Activated naive CD4-positive, alpha-beta T cell (primary cell): ENCODE measurements at places on chromosomes 1 and 21.

GRCh38 chr21:36887963-36888362 lies 78.5 kb downstream of the HLCS start:
- DNase-seq: no peak

GRCh38 chr1:23657659-23658275 lies 33.8 kb upstream of the RPL11 start:
- DNase-seq: no peak

GRCh38 chr1:22747021-22747734 lies 36.5 kb downstream of the EPHB2 start:
- DNase-seq: no peak

DNA sequence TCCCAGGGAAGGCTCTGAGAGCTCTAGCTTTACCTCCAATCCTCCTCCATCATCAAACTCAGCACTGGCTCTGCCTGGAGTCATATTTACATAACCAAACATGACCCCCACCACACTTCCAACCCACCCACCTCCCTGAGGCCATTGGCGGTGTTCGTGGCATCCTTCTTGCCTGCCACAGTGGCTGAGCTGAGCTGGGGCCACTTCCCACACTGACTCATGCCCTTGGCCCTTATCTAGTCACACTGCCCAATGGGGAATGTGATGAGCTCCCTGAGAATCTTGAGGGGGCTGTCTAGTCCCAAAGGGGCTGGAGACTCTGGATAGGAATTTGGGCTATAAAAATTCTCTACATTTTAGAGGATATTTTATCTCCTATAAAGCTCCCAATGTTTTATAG lies 230.9 kb upstream of the IRF2BP2 start:
- no peak for DNase-seq

- no peak for DNase-seq
Measured at GRCh38 chr1:57590978-57591377, 167.1 kb upstream of the DAB1 start.

- no peak for DNase-seq
Measured at GRCh38 chr1:192316942-192317450, at the start of gene RGS21. Gene RGS21, plus strand, starts transcription at chr1:192316992. Its CDS starts 26,045 bp downstream, at chr1:192343037.

GRCh38 chr1:12344596-12345349 lies 114.9 kb downstream of the VPS13D start:
- no peak for DNase-seq

- no peak for DNase-seq
Measured at GRCh38 chr1:248755517-248755916, at the start of gene LYPD8. Gene LYPD8, minus strand, starts transcription at chr1:248755759. Its CDS starts 4,678 bp downstream, at chr1:248751081.

DNA sequence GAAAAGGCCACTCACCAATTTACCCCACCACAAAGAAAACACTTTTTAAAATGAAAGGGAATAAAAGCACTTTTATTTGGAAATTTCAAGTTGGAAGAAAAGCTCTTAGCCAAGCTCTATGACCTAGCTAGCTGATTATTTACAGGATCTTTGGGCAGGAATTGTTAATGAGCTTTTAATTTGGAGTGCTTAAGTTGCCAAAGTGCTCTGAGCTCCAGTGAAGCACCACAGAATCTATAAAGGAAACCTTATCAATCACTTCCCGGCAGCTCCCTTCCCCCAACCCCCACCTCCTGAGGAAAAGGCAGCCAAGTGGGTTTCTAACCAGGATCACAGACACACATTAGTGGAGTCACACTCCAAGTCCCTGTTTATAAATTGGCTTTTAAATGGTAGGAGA lies 1.5 kb downstream of the ERI3 start:
- no peak for DNase-seq

- no peak for DNase-seq
Measured at GRCh38 chr1:115323366-115324004, 14.6 kb downstream of the NGF start.

GRCh38 chr1:205075642-205076155 lies 8.6 kb downstream of the TMEM81 start:
- no peak for DNase-seq

DNA sequence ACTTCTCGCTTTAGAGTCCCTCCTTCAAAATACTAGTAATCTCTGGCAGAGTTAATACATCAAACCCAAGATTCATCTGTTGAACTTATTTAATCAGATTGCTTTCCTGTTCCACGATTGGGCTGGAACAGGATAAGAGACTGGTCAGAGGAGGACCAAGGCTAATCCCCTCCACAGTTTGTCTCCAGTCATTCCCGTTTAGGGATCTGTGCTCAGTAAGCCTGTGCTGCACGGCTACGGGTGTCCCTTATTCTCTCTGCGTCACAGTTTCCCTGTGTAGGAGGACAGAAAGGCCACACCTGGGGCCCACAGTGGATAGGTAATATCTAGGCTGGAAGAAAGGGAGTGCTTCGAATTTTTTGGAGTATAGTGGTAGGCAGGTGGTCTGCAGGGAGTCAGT lies 16.5 kb upstream of the NUAK2 start:
- no peak for DNase-seq

DNA sequence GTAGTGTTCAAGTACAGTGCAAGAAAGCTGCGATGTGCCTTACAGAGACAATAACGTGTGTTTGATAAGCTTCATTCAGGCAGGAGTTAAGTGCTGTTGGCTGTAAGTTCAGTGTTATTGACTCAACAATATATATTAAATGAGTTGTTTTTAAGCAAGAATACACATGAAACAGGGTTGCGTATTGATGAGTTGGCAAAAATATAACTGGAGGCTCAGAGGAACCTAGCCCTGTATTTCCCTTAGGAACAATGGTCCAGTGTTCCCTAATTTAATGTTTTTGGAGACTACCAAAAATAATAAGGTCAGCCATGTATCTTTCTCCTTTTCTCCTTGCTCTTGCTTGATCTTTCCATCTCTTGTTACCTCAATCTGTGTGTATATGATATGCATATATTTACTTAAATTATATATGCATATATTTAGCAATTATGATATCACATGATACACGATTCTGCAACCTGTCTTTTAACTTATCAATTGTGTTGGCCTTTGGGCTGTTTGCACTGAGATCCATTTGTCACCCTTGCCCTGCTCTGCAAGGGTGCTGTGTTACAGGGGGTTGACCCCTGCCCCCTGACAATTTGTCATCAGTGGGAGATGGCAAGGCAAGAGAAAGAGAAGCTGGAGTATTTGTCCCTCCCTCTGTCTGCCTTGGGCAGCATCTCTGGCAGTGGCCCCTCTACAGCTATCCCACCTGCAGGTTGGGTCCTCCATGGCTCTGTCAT lies 109.7 kb downstream of the FGGY start:
- no peak for DNase-seq

DNA sequence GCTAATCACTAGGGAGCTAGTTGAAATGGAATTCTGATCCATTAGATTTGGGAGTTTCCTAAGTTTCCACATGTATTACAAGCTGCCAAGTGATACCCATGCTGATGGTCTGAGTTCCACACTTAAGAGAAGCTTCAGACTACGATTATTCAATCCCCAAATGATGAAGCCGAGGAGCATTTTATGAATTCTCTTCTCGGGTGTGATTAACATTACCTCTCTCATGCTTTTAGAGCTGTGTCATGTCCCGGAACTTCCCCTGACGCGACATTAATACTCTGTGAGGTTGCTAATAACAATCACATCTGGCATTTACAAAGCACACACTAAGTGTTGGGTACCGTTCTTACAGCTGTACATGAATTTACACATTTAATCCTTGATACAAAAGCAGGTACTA lies 63.0 kb downstream of the KCNJ15 start:
- DNase-seq: no peak

DNA sequence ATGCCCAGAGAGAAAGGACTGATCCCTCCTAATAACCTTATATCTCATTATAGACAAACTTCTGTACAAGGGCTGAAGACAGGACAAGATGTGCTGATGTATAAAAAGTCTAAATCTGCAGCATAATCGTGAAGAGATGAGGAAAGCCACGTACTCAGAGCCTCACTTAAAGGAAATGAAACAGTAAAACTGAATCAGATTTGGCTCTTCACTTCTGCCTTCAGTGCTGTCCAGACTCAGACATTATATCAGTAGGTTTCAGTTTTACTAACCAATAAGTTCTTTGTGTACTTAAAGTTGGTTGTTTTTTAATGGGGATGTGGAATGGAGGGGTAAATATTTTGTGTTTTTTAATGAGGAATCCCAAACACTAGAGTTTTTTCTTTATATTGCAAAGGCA lies 45.3 kb upstream of the RGS1 start:
- no peak for DNase-seq

DNA sequence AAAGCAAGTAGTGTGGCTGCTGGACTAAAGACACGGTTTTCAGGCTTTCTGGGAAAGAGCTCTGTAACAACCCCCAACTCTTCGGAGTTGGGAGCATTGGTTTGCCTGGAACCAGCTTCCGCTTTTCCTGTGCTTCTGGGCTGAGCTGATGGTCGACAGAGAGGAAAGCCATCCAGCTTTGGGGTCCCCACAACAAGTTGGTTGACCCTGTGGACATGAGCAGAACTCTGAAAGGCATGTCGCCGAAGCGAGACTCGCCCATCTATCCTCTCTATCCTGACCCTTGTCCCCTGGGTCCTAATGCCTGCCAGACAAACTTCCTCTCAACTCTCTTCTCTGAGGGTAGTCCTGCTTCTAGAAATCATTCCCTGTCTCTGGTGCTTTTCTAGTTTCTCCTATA lies 31.9 kb upstream of the FCGR2A start:
- no peak for DNase-seq

GRCh38 chr1:187837787-187838186 lies 1009.0 kb downstream of the PLA2G4A start:
- DNase-seq: no peak

DNA sequence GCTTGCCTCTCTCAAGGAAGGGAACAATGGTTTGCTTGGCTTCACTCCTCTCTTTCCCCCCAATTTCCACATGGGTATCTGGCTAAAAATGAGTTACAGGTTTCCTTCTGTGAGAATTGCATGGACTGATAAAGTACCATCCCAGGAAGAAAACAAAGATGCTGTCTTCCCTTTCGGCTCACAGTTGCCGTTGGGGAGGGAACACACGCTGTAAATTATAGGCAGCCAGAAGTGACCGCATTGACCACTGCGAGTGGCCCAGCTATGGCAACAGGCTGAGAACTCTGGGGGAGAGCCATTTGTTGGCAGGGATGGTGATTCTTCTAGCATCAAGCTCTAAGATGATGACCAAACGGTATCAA lies 2.9 kb downstream of the RUNX1 start:
- DNase-seq: no peak

DNA sequence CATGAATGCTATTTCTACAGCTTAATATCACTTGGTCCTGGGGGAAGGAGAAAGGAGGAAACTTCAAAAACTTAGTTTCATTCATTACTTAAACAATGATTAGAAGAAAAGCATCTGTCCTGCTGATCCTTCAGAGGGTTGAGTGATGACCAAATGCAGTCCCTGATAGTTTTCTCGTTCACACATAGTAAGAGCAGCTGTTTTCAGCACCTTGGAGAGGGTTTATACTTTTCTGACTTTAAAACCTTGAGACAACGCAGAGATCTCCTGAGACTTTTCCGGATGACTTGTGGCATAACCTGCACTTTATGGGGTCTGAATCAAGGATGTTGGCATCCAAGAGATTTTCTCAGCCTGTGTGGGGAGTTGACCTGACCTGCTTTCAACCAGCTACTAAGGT lies 94.0 kb upstream of the KCND3 start:
- no peak for DNase-seq

DNA sequence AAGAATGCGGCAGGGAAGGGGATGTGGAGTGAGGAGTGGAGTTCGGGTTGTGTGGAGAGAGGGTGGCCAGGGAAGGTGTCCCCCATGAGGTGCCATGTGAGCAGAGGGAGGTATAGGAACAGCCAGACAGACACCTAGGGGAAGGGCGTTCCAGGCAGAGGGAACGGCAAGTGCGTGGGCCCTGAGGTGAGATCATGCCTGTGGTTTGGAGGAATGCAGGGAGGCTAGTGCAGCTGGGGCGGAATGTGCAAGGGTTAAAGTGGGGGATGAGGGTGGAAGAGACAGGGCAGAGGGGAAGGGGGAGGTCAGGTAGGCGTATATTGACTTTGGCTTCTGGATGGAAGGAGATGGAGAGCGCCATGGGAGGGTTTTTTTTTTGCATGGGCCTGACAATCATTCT lies 31.6 kb upstream of the PADI6 start:
- no peak for DNase-seq

- DNase-seq: no peak
Measured at GRCh38 chr21:23585419-23585818, 2021.9 kb downstream of the MRPL39 start.

GRCh38 chr1:201718346-201719202 lies 110.4 kb upstream of the IPO9 start:
- DNase-seq: no peak

- DNase-seq: no peak
Measured at GRCh38 chr1:16724718-16725438, 15.4 kb upstream of the RNU1-4 start.

GRCh38 chr1:48619539-48619938 lies 147.5 kb upstream of the SPATA6 start:
- DNase-seq: no peak

DNA sequence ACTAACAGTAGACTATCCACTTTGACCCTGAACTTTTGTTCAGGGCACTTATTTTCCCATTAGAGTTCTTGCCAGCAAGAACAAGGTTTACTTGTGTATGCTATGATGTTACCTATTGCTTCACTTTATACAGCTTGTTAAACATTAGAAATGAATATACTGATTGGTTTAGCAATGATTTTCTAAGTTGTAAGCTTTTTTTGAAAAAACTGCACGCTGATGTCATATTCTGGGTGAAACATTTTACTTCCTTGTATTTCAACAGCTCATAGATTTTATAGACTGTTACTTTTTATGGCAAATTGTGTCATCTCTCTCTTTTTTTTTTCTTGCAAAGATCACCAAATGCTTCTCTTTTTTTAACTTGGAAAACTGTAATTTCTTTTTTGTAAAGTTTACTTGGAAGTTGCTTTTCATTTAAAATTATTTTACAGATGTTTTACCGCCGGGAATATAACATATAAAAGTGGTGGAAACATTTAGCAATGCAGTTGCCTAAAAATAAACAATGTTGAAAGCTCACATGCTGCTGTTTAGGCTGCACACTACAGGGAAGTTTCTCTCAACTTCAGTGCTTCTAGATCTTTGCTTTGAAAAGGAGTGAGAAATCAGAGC lies 215.3 kb upstream of the NFIA start:
- no peak for DNase-seq

DNA sequence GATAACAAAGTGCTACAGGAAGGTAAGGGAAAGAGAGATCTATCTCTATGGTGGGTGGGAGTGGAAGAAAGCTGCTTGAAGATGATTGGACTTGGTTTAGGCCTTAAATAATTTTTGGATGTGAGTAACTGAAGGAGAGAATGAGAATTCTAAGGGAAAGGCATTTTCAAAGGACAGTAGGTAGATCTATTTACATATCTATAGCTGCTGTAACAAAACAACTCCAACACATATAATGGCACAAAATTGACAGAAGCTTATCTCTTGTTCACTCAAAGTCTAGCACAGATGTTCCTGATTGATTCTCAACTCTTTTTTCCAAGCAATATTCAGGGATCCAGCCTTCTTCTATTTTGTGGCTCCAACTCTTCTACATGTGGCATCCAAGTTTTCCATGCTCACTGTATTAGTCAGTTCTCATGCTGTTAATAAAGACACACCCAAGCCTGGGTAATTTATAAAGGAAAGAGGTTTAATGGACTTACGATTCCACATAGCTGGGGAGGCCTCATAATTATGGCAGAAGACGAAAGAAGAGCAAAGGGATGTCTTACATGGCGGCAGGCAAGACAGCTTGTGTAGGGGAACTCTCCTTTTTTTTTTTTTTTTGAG lies 3.1 kb upstream of the DDAH1 start:
- no peak for DNase-seq

GRCh38 chr1:199362996-199363395 lies 664.5 kb upstream of the NR5A2 start:
- DNase-seq: no peak
